ENCODE measurements at places on chromosomes 11 and 22. TPM values are rescaled to one million over a fixed set of nuclear protein-coding genes. Genes with fewer than 3 reads are reported as not detected.

The MUC5B gene
- not detected for total RNA-seq

The SGSM1 gene
- under 0.01 TPM for total RNA-seq

The SCGB1C1 gene
- not detected for total RNA-seq

The CYP2D6 gene
- total RNA-seq = not detected

The MUC6 gene
- not detected for total RNA-seq

The CRYBA4 gene
- not detected for total RNA-seq

The ART5 gene
- total RNA-seq = not detected

The OR5AS1 gene
- not detected for total RNA-seq

The NXPE4 gene
- total RNA-seq = not detected

The KIRREL3 gene
- not detected for total RNA-seq

The STK33 gene
- 0.57 TPM for total RNA-seq

The TRPM5 gene
- total RNA-seq = not detected

The KCNJ11 gene
- 4.0 TPM for total RNA-seq

The SCGB1A1 gene
- total RNA-seq = not detected

The MUC15 gene
- total RNA-seq = not detected

The USP2 gene
- 0.49 TPM for total RNA-seq

The COMMD9 gene
- total RNA-seq = 38.0 TPM

The CFAP300 gene
- total RNA-seq = 3.1 TPM

The OR2AT4 gene
- not detected for total RNA-seq

The ZNRF3 gene
- total RNA-seq = 5.9 TPM

The UPB1 gene
- 0.57 TPM for total RNA-seq

The PHOX2A gene
- total RNA-seq = not detected

The OR2AG2 gene
- 0.33 TPM for total RNA-seq

The A4GALT gene
- 17.4 TPM for total RNA-seq

The DRICH1 gene
- total RNA-seq = 0.57 TPM

The FAM227A gene
- not detected for total RNA-seq

The ETS1 gene
- 130 TPM for total RNA-seq

The P2RX3 gene
- total RNA-seq = not detected

The NAALADL1 gene
- 12.8 TPM for total RNA-seq

The APOBEC3G gene
- 9.5 TPM for total RNA-seq

The GRIK4 gene
- total RNA-seq = 0.85 TPM

The ANKK1 gene
- not detected for total RNA-seq

The NXPE1 gene
- not detected for total RNA-seq

The OR4X2 gene
- total RNA-seq = not detected

The VSIG10L2 gene
- total RNA-seq = not detected

The GRM5 gene
- total RNA-seq = not detected

The LGALS12 gene
- 30.2 TPM for total RNA-seq

The IL17REL gene
- not detected for total RNA-seq

The TIGD3 gene
- total RNA-seq = not detected

The SLC35C1 gene
- total RNA-seq = 96.7 TPM

The DEPDC7 gene
- total RNA-seq = 2.2 TPM

The GRAMD4 gene
- total RNA-seq = 17.2 TPM

The MMP8 gene
- total RNA-seq = 11.7 TPM

The LRRC32 gene
- 93.6 TPM for total RNA-seq

The MPZL2 gene
- 16.0 TPM for total RNA-seq

The SOX10 gene
- total RNA-seq = not detected

The FHIP1B gene
- total RNA-seq = 38.6 TPM

The RBM7 gene
- 25.5 TPM for total RNA-seq

The FAM181B gene
- total RNA-seq = not detected

The C1QTNF4 gene
- total RNA-seq = 2.6 TPM

The MS4A7 gene
- total RNA-seq = 119 TPM

The PICALM gene
- 758 TPM for total RNA-seq

The MS4A4E gene
- 4.7 TPM for total RNA-seq

The PNPLA3 gene
- total RNA-seq = 2.6 TPM

The API5 gene
- 61.0 TPM for total RNA-seq

All from subcutaneous adipose tissue (tissue), 4 donors.